ENCODE measurements at places on chromosomes 13 and 19.
A peak's percentile ranks its signal among the peaks of the same experiment; 100 is the strongest.

DNA sequence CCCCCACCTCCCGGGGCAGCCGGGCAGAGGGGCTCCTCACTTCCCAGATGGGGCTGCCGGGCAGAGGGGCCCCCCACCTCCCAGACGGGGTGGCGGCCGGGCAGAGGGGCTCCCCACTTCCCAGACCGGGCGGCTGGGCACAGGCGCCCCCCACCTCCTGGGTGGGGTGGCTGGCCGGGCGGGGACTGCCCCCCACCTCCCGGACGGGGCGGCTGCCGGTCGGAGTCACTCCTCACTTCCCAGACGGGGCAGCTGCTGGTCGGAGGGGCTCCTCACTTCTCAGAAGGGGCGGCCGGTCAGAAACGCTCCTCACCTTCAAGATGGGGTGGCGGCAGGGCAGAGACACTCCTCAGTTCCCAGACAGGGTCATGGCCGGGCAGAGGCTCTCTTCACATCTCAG is 43.9 kb downstream of the ZNF730 start:
- no peak for DNase-seq

DNA sequence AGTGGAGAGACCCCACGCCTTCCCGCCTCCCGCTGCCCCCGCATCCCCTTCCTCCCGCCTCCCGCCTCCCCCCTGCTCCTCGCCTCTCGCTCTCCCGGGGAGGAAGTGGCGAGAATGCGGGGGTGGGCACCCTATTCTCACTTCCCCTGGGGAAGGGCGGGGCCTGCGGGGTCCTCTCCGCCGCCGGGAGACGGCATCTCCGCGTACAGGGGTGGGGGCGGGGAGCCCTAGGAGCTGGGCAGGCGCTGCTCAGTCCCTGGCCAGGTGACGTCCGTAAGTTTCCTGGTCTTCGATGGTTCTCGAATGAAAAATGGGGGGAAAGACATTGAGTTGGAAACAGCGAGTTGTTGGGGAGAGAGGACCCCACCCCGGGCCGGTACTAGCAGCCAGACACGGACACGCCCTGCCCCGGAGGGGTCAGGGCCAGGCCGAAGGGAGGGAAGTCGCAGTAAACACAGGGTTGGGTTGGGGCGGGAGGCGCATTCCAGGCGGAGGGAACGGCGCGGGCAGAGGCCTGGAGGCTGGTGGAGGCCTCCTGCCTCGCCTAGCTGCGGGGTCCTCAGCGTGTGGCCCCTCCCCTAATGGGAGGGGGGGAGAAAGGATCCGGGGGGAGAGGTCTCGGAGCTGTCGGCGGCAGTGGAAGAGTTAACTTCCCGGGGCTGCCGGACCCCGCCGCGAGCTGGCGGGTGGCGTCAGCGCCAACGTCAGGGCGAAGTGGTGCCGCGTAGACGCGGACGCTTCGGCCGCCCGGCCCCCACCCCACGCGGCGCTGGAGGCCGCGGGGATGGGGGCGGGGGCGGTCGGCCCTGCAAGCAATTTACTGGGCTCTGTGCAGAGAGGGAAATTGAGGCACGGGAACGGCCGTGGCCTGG is 10.4 kb upstream of the JUND start:
- DNase-seq = peak; percentile 66

GRCh38 chr19:28184997-28185396 is 1028.0 kb downstream of the UQCRFS1 start:
- no peak for DNase-seq

DNA sequence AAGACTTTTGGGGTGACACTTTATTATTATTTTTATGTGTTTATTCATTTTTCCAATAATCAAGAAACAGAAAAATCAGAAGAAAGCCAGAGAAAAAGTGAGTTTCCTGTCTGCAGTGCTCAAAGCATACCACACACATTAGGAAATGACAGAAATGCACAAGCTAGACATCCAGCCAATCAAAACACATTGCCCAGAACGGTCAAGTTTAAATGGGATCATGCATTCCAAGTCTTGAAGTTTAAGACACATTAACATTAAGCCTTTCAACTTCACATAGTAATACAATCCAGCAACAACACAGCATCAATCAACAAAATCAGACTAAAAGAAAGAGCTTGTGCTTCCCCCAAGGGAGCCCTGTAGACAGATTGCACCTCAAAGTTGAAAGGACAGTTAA is 28.7 kb upstream of the MEDAG start:
- DNase-seq = no peak

DNA sequence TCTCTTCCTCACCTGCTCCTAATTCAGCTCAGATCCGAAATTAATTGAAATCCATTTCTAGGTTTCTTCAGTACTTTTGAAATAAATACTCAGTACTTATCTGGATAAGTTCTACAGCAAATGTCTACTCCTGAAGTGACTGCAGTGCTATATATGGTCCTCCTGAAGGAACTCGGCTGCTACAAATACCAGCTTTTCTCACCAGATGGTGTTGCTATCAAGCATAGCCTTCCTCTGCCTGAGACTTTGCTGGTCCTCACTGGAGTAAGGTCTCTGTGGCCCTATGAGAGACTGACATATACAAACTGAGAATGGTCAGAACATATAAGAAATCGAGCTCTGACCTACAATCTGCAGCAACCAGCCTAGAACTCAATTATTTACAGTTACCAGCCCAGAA is 161.6 kb downstream of the NDFIP2 start:
- no peak for DNase-seq

DNA sequence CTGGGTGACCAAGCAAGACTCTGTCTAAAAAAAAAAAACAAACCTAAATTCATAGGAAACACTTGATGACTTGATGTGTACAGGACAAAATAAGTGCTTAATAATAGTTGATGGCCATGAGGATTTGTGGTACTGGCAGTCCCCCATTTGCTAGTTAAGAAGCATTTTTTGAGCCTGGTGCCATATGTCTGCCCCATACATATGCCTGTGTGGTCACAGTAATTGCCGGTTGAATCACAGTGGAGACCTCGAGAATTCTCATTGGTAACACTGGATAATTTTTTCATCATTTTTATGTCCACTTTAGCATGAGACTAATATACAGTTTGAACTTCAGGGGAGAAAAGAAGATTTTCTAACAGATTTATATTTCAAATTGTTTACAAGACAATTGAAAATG is 79.2 kb downstream of the LRCH1 start:
- DNase-seq = no peak

- DNase-seq = no peak
Measured at GRCh38 chr13:31042049-31042448, 109.6 kb downstream of the TEX26 start.

DNA sequence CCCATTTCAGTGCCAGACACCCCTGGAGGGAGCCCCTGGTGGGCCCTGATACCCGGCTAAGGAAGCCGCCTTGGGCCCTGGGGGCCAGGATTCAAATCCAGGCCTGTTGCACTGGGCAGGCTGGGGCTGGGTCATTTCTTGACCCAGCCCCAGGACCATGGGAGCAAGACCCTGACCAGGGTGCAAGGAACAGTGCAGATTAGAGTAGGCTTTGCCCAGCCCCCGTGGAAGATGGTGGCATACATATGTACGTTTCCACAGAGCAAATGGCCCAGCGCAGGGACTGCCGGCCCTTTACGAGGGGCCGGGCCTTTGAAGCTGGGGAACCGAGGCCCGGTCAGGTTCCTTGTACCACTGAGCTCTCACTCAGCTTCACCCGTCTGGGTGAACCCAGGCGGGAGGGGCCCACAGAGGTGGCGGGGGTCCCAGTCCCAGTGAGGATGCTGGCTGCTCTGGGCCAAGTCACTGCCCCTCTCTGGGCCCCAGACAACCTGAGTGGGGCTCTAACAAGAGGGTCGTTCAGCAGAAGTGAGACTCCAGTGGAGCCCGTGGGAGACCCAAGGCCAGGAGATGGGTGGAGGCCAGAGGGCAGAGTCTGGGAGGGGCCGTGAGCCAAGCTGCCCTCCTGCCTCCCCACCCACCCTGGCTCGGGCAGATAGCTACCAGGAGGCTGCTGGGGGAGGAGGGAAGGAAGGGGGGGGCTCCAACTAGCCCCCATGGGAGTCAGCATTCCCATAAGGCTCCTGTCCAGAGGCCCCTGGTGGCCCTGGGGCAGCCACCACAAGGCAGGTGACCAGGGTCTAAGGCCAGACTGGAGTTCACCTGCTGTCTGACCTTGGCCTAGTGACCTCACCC is 2.7 kb downstream of the MKNK2 start:
- no peak for DNase-seq

DNA sequence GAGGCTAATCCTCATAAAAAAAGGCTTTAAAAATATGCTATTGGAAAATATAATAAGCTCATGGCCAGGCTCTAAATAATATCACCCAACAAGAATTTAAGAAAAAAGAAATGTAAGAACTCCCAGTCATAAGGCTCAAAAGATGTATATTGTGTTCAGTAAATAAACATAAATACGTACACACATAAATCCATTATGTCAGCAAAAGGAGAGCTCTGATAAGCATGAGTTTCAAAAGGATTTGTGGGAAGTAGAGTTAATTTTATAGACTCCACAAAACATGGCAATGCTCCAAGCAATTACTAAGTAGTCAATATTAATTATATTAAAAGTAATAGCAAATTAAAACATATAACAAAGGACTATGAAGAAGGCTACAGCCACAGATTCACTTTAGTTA is 37.3 kb upstream of the TRPC4 start:
- DNase-seq = no peak

DNA sequence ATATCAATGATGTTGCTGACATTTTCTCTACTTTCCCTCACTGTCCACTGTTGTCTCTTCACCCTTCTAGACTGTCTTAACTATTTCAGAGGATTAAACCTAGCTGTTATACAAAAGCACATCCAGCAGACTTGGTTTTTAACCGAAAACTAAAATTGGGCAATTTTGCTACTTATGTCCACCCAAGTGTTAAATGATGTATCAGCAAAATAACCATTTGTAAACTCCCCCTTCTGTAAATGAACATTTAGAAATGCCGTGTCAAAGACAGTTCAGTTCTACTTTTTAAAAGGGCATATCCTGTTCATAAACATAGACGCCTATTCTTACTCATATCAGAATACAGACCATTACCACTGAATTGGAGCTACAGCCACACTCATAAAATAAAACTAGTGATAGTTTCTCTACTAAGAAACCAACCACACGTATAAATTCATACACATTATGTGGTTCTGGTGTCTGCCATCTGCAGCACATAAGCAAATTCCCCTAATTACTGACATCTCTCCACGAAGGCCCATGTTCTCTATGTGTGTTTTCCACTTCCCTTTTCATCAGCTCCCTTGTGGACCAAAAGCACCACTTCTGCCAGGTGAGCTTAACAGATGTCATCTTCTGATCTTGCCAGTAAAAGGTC is 1091.8 kb downstream of the PCDH9 start:
- no peak for DNase-seq

DNA sequence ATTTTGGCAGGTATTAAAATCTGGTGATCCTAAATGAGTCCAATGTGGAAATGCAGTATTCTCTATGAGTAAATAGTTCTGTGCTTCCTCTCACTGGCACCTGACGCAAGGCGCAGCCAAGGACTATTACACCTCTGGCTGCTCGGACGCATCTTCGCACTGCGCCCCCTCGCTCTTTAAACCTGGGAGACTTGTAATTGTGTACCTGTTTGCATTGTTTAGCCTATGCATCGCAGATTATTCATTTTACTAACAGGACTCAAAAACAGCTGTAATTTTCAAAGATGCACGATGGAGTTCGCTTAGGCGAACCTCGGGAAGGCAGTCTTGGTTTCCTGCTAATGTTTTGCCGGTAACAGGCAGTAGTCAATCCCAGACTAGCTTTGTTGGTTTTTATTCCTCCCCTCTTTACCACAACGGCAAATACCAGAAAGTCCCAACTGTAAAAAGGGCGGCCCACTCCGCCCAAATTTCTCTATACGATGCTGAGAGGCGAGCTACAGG is 113.2 kb downstream of the KCNRG start:
- no peak for DNase-seq

GRCh38 chr19:11639245-11639601 is 41.9 kb downstream of the ZNF627 start:
- DNase-seq = no peak

GRCh38 chr19:33631609-33631973 is 9.8 kb downstream of the CHST8 start:
- DNase-seq = no peak

DNA sequence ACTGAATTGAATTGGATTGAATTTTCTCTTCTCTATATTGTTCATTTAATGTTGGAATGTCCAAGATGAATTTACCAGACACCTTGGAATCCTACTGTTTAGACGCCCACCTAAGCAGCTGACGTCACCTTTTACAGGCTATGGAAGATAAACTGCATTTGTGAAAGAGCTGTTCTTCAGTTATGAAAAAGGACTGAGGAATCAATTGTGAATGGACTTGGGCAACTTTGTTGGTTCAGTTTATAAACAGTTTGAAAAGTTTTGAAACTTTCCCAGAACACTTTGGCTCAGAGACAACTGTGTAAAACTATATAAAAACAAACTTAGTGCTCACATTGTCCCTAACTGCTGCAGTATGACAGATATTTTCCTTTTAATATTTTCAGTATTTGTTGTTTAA is 590.8 kb upstream of the SPRY2 start:
- no peak for DNase-seq

DNA sequence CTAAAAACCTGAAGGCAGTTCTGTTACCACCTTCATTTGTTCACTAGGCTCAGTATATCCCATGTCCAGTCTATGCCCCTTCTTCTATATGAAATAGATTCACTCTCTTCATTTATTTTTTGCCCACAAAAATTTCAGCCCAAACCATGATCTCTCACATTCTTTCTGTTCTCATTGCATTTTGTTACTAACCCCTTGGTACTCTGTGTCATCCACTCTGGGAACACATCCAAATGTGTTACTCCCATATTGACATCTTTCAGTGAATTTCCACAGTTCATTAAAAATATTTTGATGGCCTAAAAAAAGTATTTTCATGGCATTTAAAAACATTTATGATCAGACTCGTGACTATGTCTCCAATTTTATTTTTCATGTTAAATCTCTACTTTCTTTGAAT is 378.9 kb downstream of the SLITRK1 start:
- no peak for DNase-seq

DNA sequence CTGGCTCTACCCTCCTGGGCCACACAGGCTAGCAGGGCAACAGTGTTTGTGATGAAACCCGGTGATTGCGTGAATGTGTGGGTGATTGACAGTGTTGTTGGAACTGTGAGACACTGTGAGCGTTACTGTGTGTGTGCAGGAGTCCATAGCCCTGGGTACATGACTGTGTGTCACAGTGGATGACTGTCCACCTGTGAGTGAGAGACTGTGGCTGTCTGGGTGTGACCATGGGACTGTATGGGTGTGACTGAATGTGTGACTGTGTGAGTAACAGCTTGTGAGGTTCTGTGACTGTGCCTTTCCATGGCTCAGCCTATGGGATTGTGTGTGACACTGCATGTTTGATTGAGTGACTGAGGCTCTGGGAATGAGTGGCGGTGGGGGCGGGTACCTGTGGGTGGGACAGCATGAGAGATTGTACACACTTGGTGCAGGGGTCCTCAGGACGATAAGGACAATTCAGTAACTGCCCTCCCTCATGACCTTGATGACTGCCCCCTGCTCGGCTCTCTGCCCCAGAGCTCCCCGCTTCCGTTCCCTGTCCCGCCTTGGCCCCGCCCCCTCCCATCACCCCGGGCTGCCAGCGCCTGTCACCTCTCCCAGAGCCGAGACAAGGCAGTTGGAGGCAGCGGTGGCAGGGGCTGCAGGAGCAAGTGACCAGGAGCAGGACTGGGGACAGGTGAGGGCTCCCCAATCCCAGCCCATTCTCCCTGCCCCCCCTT is at the start of gene GIPR:
GIPR (plus strand) TSS at position 602 of the 722 bp plus-strand sequence. CDS start 1,300 bp downstream, outside the sequence.
- peak; percentile 44 for DNase-seq

- DNase-seq = no peak
Measured at GRCh38 chr19:2426611-2427428, 566 bp downstream of the TIMM13 start.

All from activated CD8-positive, alpha-beta memory T cell treated with anti-CD3 and anti-CD28 coated beads for 1 hour (primary cell).